ENCODE measurements at places on chromosomes 1 and 21. TPM values are rescaled to one million over a fixed set of nuclear protein-coding genes. Genes with fewer than 3 reads are reported as not detected.

The SLC27A3 gene
- 30.9 TPM for polyA plus RNA-seq

The IL20 gene
- polyA plus RNA-seq = 0.05 TPM

The FRRS1 gene
- 2.3 TPM for polyA plus RNA-seq

The NR0B2 gene
- not detected for polyA plus RNA-seq

The SPEN gene
- 15.3 TPM for polyA plus RNA-seq

The PRR9 gene
- not detected for polyA plus RNA-seq

All from esophagus (tissue), 2 donors.